ENCODE measurements at places on chromosomes 16 and 17.

GRCh38 chr17:9904277-9905077 lies 594 bp downstream of the RCVRN start:
- DNase-seq, result no peak

DNA sequence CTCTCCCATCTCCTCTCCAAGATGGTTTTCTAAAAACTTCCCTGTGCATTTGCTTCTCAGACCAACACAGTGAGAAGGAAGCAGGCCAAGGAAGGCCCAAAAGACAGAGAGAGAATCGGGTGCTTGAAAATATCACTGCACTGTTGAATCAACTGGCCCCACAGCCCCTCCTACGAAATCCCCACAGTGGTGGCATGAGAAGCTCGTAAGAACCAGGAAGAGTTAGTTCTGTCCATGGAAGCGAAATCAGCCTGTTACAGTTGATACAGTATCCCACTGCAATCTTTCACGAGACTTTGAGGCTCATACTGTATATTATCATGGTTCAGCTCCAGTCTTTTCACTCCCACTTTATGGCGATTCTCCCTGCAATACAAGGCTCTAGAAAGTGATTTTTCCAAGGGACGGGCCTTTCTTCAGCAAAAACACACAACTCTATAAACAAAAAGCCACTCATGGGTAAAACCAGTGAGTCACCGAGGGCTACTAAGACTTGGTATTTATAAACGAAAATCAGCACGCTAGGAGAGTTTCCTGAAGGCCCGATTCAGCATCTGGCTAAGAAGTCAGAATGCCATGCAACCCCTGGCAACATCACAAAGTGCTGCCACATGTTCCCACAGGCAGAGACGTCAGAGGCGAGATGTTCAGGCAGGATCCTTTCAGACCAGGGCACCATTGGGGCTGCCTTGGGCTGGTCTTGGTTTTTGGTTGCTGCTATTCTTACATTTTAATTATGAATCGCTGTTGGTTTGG lies 185.7 kb downstream of the IRX5 start:
- no peak for DNase-seq

DNA sequence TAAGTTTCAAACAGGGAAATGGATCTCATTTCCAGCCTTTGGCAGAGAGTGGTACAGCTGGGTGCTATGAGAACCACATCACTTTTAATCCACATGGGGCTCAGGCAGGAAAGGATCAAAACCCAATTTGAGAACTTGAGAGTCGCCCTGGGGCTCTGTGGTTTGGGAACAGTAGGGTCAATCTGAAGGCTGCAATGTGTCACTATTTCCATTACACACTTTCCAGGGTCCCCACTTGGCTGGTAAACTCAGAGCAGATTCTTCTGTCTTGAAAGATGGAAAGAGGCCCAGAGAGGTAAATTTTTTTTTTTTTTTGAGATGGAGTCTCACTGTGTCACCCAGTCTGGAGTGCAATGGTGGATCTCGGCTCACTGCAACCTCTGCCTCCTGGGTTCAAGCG lies 6.7 kb upstream of the HIGD1B start:
- DNase-seq, result no peak

GRCh38 chr16:6682142-6682811 lies 650.4 kb upstream of the RBFOX1 start:
- DNase-seq, result no peak

Measured in HTR-8/SVneo (cell line).